Posterior vena cava (tissue), 2 donors: ENCODE measurements at places on chromosomes 13 and 19. TPM values are rescaled to one million over a fixed set of nuclear protein-coding genes. Genes with fewer than 3 reads are reported as not detected.

DNA sequence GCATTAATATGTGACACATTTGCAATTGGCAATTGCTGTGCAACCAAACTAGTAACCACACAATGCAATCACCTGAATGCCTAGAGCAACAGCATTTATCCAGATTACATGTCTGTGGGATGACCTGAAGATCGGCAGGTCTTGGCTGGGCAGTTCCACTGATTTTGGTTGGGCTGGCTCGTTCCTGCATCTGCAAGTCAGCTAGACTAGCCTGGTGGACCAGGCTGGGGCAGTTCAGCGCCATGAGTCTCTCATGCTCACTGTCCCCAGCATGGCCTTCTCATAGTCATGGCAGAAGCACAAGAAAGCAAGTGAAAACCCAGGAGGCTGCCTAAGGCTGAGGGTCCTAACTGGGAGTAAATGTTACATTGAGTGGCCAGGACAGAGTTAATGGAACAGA lies 229.1 kb upstream of the TSHZ3 start:
- DNase-seq, result no peak

DNA sequence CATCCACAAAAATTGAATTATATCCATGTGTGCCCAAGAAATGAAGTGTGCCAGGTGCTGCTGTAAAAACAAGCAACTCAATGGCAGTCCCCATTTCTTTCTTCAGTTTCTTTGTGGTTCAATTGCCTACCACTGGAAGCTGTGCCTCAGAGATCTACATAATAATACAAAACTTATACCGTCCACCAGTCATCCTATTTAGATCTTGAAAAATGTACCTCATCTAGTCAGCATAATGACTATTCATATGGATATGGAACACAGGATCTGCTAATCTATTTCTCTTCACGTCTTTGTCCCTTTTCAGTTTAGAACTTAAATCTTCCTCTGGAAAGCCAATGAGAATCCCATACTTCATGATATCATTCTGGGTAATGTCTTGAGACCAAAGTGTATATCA lies 648.5 kb downstream of the PCDH9 start:
- DNase-seq, result no peak

- DNase-seq, result no peak
Measured at GRCh38 chr13:35162420-35162819, 220.3 kb downstream of the NBEA start.

DNA sequence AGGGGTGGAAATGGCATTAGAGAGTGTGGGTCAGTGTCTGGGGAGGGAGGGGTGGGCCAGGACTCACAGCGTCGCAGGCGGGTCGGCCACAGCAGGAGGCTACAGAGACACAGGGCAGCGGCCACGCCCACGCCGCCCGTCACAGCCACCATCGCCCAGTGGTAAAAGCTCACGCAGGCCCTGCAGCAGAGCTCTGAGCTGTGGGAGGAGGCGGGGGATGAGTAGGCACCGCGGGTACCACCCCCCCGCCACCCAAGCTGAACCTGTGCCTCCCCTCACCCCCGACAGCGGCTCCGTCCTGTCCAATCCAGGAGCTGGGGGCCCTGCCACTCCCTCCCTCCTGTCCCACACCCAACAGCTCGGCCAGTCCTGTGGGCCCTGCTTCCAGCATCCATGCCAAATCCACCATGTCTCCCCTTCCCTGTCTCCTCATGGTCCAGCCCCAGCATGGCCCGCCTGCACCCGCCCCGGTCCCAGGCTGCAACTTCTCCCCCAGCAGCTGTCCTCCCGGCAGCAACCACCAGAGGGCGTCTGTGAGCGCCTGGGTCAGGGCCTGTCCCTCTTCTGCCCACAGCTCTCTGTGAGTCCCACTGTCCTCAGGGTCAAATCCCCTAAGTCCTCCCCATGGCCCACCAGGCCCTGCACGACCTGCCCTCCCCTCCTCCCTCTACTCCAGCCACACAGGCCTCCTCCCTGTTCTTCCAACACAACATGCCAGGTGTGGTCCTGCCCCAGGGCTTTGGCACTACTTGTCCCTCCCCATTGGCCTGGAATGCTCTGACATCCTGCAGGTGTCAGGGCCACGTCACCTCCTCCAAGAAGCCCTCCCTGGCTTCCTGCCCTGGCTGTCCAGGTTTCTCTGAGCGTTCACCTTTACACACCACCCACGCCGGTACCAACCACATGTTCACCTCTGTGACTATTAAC lies 6.0 kb downstream of the TEKTIP1 start:
- DNase-seq, result peak; percentile 92

- peak; percentile 79 for DNase-seq
Measured at GRCh38 chr13:44806826-44807225, 182.4 kb downstream of the NUFIP1 start.

DNA sequence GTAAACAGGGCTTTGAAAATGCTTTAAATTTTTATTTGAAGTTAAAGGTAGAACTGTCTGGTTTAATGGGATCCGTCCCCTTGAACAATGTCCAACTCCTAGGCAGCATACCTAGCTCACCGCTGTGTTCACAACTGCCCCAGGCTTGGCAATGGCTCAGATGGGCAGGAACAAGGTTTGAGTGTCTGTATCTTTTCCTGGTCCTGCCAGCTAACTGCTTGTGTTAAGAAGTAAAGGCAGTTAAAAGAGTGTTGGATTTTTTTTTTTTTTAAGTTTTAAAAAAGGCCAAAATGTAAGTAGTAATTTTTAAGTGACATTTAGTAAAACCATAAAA lies 66.7 kb upstream of the FNDC3A start:
- no peak for DNase-seq

The EFNB2 gene
- 18.2 TPM for total RNA-seq
